ENCODE measurements at places on chromosomes 2 and 18.
A peak's percentile ranks its signal among the peaks of the same experiment; 100 is the strongest.

DNA sequence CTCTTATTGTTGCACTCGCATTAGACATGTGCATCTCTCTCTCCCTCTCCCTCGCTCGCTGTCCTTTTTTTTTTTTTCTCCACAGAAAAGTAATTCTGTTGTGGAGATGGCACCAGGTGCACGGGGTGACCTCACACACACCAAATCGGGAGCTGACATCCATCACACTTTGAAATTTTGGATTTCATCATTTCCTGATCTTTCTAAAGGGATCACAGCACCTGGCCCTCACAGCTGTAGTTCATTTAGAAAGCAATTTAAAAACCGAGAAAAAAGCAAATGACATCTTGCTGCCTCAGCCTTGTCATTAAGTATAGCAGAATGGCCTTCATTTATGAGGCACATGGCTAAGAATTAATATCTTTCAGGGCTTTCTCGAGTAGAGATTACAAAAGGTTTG, 717.2 kb downstream of the RNF144A start:
- DNase-seq, result peak; percentile 72

DNA sequence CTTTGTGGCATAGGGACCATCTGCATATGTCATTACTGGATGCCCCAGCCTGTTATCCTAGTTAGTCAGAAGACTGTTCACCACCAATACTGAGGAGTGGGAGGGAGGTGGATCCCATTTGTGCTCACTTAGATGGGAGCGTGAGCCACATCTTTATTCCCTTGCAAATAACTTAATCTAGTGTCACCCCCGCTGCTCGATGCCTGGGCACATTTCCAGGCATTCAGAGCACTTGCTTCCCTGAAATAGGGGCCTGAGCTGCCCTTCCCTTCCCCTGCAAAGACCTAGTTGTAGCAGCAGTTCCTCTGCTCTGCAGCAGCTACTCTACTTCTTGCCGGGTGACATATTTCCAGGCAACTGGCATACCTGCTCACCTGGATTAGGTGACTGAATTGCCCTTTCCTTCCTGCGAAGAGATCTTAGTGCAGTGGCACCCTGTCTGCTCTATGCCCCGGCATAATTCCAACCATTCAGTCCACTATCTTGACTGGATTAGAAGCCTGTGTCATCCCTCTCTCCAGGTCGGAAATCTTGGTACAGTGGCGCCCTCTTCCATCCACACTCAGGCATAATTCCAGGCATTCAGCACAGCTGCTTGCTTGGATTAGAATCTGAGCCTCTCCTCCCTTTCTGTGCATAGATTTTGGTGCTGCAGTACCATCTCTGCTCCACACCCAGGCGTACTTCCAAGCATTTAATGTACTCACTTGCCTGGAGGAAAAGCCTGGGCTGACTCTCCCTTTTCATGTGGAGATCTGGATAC, 1389.1 kb upstream of the TMEFF2 start:
- no peak for DNase-seq

DNA sequence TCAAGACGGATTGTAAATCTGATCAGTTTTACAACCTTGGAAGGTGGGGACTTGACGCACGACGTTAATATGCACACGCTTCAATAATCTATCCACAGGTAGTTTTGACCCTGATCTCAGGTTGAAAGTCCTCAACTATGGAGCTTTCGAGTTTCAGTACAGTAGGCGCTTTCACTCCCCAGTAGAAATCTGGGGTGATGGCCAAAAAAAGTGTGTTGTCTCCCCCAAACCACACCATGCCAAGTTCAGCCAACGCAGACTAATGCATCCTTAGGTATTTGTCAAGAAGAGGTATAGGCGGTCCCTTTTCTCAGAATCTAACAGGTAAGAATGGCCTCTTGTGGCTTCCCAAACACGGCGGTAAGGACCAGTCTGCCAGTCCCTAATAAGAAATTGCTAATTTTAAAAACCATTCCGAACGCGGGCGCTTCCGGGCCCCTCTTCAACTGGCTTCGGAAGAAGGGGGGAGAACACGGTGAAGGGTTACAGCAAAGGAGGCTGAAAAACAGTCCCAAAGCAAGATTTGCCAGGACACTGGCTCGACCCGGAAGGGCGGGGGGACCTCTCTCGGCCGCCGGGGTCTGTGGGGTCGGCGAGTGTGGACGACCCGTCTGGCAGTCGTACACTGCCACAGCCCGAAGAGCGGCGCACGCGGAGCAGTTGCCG, 659 bp downstream of the FAM210A start:
- DNase-seq, result no peak

DNA sequence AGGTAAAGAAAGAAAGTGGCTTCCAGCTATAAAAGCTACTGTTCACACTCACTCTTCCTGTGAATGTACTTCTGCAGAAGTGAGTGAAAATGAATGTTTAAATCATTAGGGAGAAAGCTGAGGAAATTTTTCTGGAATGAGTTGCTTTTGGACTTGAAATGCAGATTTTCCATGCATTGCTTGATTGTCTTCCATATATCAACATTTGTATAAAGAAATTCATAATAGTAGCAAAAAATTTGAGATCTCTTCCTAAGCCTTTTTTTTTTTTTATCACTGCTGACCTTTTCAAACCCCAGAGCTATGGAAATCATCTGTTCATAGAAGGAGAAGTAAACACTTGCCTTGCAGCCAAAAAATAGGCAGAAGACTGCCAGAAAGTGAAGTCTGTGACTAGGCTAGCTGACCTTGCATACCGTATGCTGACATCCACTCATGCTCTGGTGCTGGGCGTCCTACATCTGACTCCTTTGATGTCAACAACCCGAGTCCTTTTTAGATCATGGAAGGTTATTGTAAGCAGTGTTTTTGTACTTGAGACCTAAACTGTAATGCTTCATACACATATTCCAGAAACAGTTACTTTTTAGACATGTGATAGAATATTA, 154.5 kb upstream of the RASGRP3 start:
- no peak for DNase-seq

DNA sequence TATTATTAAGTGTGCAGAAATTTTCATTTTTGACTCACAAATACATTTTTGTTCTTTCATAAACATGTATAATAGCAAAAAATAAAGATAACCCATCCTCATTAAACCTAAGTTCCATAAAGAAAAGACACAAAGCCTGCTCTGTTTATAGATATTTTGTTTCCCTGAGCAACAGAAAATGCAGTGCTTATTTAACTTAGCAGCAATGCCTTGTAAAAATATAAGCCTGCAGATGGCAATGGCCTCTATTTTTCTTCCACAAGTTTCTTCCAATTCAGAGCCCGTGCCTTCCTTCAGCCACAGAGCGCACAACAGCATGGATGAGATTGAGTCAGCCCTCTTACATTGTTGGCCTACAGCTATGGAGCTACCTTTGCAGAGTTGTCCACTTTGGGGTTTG, 43.6 kb downstream of the PKP4 start:
- no peak for DNase-seq

Data from NCI-H2171 (cell line).